ENCODE measurements at places on chromosomes 3 and 15.
A peak's percentile ranks its signal among the peaks of the same experiment; 100 is the strongest.

GRCh38 chr3:16350597-16351318 is 85.7 kb downstream of the OXNAD1 start:
- DNase-seq, result no peak

- DNase-seq, result peak; percentile 55
These were observed 37.6 kb downstream of the VIPR1 start for GRCh38 chr3:42539871-42540714.

GRCh38 chr15:78322243-78322642 is 17.9 kb upstream of the CRABP1 start:
- DNase-seq, result no peak

- no peak for DNase-seq
These were observed 555.4 kb upstream of the SGO1 start for GRCh38 chr3:20741381-20741780.

DNA sequence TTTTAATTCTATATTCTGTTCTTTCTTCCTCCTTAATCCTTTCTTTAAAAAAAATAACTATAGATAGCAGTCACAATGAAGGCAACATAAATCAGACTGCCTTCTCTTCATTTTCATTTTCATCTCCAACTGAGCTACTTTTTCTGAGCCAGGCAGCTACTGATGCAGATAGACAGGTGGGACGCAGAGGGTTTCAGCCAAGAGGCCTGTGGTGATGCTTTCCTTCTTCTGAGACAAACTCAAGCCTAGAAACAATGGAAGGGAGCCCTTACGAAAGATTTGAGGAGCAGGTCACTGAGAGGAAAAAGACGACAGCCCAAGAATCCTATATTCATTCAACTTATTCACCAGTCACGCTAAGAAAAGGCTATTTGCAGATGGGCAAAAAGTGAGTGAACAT is 220.0 kb upstream of the MLF1 start:
- no peak for DNase-seq

- no peak for DNase-seq
These were observed 67.7 kb downstream of the INO80 start for GRCh38 chr15:41048397-41048796.

DNA sequence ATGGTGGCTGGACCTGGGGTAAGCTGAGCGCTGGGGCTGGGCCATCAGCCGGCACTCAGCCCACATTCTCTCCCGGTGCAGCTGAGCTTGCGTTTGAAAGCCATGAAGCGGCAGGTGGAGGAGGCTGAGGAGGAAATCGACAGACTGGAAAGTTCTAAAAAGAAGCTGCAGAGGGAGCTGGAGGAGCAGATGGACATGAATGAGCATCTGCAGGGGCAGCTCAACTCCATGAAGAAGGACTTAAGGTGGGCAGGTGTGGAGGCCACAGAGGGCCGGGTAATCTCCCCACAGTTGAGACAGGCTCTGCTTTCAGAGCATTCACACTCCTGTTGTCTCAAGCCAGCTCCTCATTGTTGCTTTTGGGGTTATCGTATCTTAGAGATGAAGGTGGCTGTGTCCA is 45.7 kb upstream of the MYZAP start:
- no peak for DNase-seq

DNA sequence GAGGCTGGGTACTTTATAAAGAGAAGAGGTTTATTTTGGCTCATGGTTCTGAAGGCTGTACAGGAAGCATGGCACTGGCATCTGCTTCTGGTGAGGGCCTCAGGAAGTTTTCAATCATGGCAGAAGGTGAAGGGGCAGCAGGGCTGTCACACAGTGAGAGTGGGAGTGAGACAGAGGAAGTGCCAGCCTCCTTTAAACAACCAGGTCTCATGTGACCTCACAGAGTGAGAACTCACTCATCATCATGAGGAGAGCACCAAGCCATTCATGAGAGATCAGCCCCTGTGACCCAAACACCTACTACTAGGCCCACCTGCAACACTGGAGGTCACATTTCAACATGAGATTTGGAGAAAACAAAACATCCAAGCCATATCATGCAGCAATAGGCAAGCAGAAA is 9.3 kb upstream of the RFTN1 start:
- no peak for DNase-seq

- no peak for DNase-seq
These were observed 154.2 kb upstream of the LRIG1 start for GRCh38 chr3:66655044-66655443.

- DNase-seq, result no peak
These were observed 536.7 kb upstream of the LMCD1 start for GRCh38 chr3:7964899-7965298.

- DNase-seq, result no peak
These were observed 128.9 kb upstream of the CFAP20DC start for GRCh38 chr3:59178698-59179097.

- no peak for DNase-seq
These were observed 26.7 kb downstream of the CLK3 start for GRCh38 chr15:74642348-74642733.

- DNase-seq, result no peak
These were observed 191.5 kb downstream of the CHST2 start for GRCh38 chr3:143311096-143311495.

- DNase-seq, result peak; percentile 46
These were observed 21.1 kb downstream of the OXNAD1 start for GRCh38 chr3:16286161-16286560.

DNA sequence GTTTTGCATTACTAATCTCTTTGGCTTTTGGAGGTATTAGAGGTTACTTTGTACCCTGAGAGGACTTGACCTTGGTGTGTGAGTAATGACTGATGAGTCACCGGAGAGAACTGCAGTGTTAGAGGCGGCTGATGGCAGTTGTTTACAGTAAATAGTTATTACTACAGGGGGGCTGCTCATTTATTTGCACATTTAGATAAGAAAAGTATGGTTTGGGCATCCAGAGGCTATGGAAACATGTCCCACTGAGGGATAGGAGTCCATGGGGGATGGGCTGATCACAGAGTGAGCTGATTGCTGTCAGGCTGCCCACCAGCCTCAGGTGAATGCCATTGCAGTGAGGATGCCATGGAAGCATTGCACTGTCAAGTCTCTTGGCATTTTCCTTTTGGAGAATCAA is 17.3 kb upstream of the STAC start:
- DNase-seq, result no peak

- no peak for DNase-seq
These were observed 43.7 kb downstream of the LRRC49 start for GRCh38 chr15:70936326-70936725.

- peak; percentile 29 for DNase-seq
These were observed 708 bp upstream of the GCHFR start for GRCh38 chr15:40762919-40763800.

GRCh38 chr3:50602595-50603191 is 8.9 kb downstream of the CISH start:
- DNase-seq, result no peak

- DNase-seq, result no peak
These were observed 3.1 kb downstream of the SEMA3G start for GRCh38 chr3:52441772-52442332.

GRCh38 chr3:69250014-69250413 is 127.6 kb upstream of the LMOD3 start:
- DNase-seq, result peak; percentile 28

GRCh38 chr3:135083179-135083578 is 288.1 kb downstream of the EPHB1 start:
- no peak for DNase-seq

DNA sequence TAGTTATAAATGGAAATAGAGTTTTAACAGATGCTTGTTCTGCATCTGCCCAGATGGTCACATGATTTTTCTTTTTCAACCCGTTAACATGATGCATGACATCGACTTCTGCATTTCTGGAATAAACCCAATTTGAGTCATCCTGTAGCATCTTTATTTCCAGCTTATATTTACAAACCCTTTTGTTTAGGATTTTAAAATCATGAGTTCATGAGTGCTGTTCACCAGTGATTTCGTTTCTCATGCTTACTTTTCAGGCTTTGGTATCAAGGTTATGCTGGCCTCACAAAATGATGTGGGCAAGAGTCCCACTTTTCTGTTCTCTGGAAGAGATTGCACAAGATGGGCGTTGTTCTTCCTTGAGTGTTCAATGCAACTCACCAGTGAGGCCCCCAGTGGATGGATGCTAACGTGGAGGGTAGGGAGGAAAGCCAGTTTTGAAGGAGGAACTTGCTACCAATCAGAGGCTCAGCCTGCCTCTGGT is 5.2 kb downstream of the HRH1 start:
- DNase-seq, result no peak

- DNase-seq, result no peak
These were observed 326.8 kb downstream of the TUSC7 start for GRCh38 chr3:117036259-117036799.

DNA sequence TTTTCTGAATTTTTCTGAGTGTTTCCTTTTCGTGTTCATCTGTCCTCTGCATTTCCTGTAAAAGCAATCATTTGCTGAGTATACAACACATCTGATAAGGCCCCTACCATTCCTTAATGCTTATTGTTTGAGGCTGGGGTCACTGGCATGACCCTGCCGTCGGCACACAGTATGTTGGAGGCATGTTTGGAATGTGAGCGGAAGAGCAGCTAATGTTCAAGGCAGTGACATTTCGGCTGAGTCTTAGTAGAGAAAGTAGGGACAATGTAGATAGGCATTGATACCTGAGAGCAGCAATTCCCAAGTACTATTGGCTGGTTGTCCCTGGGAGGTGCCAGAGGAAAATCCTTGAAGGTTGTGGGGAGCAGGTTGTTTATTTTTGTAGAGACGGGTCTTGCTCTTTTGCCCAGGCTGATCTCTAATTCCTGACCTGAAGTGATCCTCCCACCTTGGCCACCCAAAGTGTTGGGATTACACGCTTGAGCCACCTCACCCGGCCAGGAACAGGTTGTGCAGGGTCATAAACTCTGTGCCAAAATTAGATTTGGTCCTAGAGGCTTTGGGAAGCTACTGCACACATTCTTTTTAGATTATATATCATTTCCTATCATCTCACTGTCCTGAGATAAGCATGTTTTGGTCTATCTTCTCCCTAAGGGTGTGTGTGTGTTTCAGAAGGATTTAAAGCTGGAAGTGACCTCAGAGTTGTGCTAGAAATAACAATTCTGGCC is 13.5 kb downstream of the PTPN23 start:
- no peak for DNase-seq

DNA sequence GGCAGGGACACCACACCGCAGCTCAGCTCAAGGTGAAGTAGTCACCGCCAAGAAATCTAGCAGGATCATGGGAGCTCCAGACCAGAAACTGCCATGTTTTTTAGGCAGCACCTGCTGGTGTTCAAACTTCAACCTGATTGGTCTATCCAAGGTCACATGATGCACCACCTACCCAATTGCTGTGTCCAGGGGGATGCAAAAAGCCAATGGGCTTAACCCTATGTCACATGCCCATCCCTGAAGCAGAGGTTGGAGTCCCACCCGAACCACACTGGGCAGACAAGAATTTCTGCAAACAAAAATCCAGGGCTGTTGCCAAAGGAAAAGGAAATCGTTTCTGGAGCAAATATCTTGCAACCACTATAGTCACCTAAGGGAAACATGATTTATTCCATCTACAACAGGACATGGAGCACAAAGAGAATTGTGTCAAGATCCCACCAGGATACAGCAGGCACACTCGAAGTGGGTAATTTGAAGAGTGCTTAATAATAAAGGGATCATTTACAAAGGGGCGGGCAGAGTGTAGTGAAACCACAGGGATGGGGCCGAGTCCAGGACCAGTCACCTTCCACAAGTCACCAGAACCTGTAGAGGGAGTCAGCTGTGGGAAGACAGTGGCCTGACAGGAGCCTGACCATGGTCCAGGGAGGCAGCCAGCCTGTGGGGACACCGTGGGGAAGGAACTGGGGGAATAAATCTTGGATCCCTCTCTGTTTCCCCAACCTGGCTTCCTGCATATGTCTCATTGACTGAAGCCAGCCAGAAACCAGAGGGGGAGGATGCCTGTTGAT is 34.2 kb upstream of the TSEN2 start:
- DNase-seq, result no peak

- DNase-seq, result no peak
These were observed 608 bp upstream of the SLC6A6 start for GRCh38 chr3:14401692-14402303.

DNA sequence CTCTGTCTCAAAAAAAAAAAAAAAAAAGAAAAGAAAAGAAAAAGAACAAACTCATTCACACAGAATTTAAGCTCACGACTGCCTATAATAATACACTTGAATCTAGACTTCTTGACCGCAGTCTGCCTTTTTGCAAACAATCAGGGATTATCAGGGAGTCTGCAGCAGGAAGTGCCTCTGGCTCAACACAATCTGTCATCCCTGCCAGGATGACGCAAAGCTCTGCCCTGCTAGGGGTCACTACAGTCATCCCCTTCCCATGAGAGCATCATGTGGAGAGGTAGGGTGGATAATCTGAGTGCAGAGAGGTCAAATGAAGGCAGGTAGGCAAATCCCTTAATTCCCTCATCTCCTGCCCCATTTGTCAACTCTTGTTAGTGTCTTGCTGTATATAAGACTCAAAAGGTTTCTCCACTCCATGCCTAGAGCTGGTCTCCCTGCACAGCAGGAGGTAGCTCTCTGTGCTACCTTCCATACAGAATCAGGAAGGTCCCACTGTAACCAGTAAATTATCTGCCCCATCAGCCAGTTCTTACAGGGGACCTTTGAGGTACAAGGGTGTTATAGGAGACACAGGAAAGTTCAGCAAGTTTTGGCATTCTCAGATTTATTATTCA is 4.2 kb downstream of the UBAP1L start:
- no peak for DNase-seq

DNA sequence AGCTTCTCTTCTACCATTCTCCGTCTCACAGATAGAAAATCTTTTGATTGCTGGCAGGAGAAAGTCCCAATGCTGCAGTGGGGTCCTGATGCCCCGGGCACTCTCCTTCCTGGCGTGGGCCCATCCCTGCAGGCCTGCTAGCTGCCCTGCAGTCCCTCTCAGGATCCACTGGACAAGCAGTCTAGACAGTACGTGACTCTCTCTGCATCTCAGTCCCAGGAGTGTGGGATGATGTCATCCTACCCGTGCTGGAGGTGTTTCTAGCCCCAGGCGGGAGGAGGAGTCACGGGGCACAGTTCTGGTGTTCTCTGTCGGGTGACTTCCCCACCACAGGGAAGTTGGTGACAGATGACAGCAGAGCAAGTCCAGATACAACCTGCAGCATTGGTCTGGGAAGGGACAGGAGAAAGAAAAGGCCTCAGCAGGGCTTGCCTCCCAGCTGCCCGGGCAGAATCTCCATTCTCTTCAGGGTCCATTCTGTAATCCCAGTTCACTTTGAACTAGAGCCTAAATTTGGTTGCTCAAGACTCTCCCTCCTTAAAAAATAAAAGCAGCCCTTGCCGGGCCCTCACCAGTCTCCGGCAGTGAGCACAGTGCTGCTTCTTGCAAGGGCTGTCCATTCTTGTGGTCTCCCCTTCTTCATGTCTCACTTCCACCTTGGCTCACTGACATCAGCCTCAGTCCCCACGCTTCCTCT is 30.6 kb downstream of the SLC28A1 start:
- no peak for DNase-seq

GRCh38 chr15:28992336-28992864 is 106.6 kb downstream of the APBA2 start:
- DNase-seq, result no peak
